ENCODE measurements at places on chromosomes 7 and 10.

DNA sequence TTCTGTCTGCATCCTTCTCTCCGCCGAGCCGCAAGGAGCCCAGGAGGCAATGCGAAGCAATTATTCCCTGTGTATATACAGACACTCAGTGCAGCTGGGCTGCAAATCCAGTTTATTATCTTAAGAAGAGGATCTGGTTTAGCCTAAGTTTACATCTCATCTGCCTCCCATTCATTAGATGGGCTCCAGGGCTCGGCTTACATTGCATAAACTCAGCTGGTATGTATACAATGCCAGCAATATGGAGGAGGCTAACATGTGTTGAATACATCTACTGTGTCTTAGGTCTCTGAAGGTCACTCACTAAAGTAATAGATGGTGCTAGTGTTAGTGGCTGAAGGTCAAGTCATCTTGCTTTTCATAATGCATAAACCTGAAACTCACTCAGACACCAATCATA lies 996.8 kb downstream of the KCNMA1 start:
- no peak for DNase-seq

- DNase-seq = no peak
Observed at GRCh38 chr10:117980216-117980615, 66.5 kb downstream of the RAB11FIP2 start.

- DNase-seq = no peak
Observed at GRCh38 chr10:5575482-5576153, 50.9 kb downstream of the CALML3 start.

DNA sequence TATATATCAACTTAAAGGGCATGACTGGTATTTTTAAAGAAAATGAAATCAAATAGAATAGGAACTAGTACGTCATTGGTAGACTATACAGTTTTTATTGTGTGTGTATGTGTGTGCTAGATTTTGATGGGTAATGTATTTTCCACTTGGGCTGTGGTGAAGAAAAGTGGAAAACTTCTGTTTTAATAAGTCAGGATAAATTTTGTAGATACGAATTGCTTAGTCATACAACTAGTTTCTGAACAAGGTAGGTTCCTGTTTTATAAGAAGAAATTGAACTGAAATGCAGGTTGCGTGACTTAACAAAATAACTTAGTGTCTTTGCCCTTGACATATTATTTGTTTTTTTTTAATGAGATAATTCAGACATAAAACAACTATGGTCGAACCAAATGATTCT lies 24.3 kb downstream of the UBN2 start:
- no peak for DNase-seq

DNA sequence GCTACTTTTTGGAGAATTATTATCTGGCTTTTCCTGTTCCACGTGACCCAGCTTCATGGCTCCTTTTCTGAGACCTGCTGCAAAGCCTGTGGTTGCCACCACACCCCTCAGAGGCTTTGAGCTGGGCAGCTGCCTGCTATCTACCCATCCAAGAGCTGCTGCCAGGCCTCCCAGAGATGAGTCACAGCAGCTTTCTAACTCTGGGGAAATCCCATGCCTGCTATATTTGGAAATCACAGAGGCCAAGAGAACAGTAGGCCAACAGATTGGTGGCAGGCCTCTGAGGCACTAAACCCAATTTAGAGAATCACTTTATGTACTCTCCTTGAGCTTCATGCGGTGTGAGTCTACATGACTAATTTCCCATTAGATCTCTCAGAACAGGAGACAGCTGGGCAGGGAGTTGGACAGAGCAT lies 35.2 kb downstream of the SGCE start:
- DNase-seq = peak; percentile 66

DNA sequence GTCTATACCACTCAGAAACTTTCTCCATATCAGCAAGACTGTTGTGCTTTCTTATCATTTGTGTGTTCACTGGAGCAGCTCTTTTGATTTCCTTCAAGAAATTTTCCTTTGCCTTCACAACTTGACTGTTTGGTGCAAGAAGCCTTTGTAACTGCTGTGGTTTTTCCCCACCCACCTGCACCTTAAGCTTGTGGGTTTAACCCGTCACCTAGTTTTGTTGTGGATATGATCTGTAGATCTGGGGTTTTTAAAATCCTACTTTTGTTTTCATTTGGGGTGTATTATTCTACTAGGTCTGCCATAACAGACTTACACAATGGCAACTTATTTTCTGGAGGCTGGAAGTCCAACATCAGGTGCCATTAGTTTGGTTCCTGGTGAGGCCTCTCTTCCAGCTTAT lies 30.5 kb upstream of the CHST3 start:
- DNase-seq = no peak

- DNase-seq = no peak
Observed at GRCh38 chr7:33423646-33424020, 294.3 kb downstream of the BBS9 start.

GRCh38 chr10:930625-931325 lies 730 bp downstream of the LARP4B start:
- DNase-seq = no peak

DNA sequence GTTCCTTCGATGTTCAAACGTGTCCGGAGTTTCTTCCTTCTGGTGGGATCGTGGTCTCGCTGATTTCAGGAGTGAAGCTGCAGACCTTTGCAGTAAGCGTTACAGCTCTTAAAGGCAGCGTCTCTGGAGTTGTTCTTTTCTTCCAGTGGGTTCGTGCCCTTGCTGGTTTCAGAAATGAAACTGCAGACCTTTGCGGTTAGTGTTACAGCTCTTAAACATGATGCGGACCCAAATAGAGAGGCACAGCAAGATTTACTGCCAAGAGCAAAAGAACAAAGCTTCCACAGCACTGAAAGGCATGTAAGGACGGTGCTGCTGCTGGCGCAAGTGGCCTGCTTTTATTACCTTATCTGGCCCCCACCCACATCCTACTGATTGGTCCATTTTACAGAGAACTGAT lies 931.4 kb downstream of the IPMK start:
- DNase-seq = no peak

DNA sequence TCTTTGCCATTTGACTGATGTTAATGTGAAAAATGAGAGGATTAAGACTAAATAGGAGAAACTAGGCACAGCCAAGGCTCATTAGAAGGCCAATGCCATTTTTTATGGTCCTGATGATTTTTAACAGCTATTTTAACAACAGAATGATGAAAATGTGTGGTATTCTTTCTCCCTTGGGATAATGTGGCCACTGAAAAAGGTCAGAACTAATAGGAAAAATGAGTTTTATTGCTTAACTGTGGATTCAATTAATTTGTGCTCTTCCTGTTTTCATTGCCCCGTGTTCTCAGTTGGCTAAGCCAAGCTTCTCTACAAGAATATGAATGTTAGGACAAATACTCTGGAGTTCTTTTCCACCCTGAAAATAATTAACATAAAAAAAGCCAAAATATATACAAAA lies 56.6 kb downstream of the BMPER start:
- DNase-seq = no peak

- no peak for DNase-seq
Observed at GRCh38 chr7:47601119-47601880, 19.4 kb upstream of the TNS3 start.

- no peak for DNase-seq
Observed at GRCh38 chr10:88852327-88852726, 683 bp upstream of the ANKRD22 start.

GRCh38 chr10:59016043-59016442 lies 160.4 kb upstream of the PHYHIPL start:
- no peak for DNase-seq

DNA sequence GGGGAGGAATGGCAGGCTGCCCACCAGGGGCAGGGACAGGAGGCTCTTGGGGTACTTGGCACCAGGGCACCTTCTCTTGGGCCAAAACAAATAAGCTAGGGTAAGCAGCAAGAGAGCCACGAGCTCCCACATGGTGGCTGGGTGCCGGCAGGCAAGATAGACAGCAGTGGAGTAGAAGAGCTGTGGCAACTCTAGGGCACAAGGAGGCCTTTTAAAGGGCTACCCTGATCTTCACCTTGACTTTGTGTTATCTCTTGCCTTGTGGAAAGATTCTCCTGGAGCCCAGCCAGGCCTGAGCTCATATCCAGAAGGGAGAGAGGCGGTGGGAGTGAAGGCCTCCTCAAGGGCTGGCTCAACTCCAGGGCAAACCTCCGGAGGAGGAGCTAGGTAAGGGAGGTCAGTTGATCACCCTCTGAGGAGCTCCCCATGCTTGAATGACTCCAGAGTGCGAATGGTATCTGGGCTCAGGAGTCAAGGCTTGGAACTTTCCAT lies at the start of gene CYP17A1:
Gene CYP17A1, minus strand, starts transcription at position 184 of the 492 bp plus-strand sequence. Its CDS starts 52 bp downstream, at position 132.
- DNase-seq = no peak

DNA sequence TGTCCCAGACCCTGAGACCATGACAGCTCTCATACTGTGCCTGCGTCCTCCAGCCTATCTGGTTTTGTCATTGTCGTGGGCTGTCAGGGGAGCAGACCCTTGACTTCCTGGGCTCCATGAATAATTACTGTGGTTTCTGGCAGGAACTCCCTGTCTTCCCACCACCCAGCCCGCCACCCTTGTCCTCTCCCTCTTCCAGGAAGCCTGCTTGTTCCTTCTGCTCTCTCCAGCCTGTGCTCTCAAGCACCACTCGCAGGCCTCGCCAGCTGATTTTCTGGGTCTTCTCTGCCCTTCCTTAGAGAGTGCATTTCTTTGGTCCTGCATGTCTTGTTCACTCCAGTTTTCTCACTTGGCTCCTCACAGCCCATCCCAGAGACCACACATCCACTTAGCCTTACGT lies 224.5 kb upstream of the INHBA start:
- no peak for DNase-seq

DNA sequence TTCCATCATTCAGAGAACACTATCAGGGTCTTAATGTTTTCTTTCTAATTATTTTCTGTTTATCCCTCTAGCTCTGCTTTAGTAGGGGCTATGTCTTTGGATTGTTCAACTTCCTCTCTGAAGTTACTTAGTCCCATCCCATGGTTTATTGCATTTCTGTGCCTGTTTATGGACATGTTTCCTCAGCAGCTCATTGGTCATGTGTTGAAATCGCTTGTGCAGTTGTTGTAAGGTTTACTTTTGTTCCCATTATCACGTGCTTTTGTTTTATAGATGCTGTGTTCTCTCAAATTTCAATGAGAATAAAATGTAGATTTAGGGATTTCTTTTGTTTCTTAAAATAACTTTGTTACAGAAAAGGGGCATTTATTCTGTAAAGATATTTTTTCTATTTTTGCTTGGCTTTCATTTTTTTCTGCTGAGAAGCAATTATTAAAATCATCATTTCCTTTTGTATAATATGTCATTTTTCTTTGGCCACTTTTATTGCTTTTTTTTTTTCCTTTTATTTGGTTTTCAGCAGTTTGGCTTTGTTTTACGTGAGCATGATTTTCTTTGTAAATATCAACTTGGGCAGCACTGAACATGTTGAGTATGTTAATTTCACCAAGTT lies 110.9 kb downstream of the CCDC7 start:
- no peak for DNase-seq

DNA sequence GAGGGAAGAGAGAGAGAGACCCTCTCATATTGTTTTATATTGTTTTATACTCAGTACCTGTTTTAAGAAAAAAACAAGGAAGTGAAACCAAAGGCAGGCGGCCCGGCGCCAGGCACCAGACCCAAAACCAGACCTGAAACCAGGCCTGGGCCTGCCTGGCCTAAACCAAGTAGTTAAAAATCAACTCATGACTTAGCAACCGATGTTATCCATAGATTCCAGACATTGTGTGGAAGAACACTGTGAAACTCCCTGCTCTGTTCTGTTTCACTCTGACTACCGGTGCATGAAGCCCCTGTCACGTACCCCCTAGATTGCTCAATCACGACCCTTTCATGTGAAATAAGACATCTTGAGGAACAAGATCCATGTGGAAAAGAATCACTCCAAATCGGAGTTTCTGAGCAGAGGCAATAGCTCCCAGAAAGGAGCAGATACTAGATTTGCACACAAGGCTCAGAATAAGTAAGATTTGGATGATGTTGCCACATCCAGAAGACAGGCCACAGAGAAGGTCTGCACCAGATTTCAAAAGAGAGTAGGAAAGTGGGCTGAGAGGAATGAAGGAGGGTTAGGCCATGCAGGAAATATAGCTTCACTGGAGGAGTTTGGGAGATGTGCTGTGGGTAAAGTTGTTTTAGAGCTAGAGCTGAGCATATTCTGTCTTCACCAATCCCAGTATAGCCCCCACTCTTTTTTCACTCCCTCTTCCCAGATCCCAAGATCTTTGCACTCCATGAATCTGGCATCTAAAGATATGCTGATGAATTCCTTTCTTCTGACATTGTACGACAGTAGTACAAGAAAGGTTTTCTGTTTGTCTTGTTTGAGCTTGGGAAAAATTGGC lies 8.8 kb upstream of the ZNF248 start:
- no peak for DNase-seq

- DNase-seq = no peak
Observed at GRCh38 chr7:41104631-41105030, 598.3 kb downstream of the INHBA start.

GRCh38 chr7:137146552-137147337 lies 196.8 kb downstream of the PTN start:
- no peak for DNase-seq

- DNase-seq = no peak
Observed at GRCh38 chr7:12239806-12240205, 28.7 kb downstream of the TMEM106B start.

- DNase-seq = no peak
Observed at GRCh38 chr10:27531336-27531847, 27.3 kb downstream of the RAB18 start.

GRCh38 chr7:99786726-99787335 lies 2.8 kb upstream of the CYP3A4 start:
- DNase-seq = no peak

DNA sequence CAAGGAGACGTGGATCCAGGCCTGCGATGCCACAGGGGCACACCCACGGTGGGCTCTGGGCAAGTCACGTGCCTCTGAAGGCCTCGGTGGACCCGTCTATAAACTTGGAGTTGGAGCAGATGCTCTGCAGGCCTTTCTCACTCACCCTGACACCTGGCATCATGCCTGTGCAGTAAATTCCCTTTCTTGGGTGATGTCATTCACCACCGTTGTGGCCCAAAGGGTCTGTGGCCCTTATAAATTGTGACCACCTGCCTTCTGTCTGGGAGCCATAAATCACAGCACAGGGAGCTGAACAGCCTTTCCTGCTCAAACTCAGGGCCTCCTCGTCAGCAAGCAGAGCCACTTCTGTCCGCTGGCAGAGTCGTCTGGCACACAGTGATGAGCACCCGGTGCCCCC lies 52.2 kb downstream of the GPAM start:
- DNase-seq = no peak

DNA sequence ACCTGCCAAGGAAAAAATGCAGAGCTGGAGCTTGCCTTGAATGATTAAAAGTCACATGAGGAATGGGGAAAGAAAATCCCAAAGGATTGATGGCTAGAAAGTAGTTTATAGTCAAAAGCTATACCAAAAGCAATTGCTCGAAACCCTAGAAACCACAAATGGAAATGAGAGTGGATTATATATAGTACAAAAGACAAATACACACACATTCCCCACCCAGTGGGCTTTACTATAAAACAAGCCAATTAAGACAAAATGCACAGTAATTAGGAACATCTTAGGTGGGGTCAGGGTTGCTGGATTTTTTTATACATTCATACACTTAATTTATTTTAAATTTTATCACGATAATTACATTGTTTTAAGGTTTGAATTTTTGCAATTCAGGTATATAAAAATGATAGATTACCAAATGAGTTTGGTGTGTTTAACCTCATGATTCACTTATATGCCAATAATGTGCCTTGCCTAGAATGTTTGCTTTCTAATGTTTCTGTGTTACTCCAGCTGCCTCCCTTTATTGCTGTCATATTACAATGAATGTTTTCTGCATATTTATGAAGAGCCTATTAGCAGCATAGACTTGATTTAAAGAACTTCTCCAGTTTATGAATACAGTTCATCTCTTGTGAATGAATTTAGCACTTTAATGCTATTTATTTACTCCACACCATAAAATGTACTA lies 421.3 kb downstream of the EXOC4 start:
- no peak for DNase-seq

Data from anterior cingulate cortex (tissue), 58 donors.